T1000 (cell line): ENCODE measurements at places on chromosomes 1 and 21.

DNA sequence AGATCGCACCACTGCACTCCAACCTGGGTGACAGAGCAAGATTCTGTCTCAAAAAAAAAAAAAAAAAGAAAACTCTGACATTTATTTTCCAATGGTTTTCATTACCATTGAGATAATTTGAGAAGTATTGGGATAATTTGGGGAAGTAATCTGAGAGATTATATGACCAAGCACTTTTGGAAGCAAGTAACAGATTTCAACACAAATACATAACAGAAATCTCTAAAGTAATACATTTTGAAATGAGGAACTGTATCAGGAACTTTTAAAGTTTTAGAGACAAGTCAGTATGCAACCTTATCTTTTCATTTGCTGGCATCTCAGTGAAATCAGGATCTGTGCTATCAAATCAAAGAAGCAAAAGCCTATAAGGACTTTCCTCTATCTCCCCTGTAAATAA lies 25.4 kb upstream of the SLC16A1 start:
- DNase-seq, result no peak

GRCh38 chr1:21436488-21437340 lies 3.2 kb upstream of the NBPF3 start:
- DNase-seq, result no peak

GRCh38 chr1:51928896-51929295 lies 50.4 kb upstream of the NRDC start:
- no peak for DNase-seq

DNA sequence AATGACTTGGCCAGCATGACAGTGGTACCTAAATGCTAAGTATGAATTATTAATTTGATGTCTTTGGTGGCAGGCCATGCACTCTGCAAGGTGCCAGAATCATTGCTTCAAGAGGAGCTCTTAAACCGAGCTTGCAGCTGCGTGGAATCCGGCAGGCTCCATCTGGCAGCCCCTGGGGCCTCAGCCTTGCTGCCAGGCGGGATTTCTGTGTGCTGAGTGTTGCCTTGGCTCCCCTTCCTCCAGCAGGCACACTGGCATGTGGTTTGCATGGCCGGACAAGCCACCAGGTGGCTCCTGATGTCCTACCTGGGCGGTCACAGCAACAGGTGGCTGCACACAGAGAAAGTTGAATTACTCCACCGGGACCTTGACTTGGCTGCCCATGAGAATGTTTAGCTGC lies 155.4 kb downstream of the URB2 start:
- no peak for DNase-seq

GRCh38 chr1:73770109-73770905 lies 427.7 kb downstream of the LRRIQ3 start:
- DNase-seq, result no peak

DNA sequence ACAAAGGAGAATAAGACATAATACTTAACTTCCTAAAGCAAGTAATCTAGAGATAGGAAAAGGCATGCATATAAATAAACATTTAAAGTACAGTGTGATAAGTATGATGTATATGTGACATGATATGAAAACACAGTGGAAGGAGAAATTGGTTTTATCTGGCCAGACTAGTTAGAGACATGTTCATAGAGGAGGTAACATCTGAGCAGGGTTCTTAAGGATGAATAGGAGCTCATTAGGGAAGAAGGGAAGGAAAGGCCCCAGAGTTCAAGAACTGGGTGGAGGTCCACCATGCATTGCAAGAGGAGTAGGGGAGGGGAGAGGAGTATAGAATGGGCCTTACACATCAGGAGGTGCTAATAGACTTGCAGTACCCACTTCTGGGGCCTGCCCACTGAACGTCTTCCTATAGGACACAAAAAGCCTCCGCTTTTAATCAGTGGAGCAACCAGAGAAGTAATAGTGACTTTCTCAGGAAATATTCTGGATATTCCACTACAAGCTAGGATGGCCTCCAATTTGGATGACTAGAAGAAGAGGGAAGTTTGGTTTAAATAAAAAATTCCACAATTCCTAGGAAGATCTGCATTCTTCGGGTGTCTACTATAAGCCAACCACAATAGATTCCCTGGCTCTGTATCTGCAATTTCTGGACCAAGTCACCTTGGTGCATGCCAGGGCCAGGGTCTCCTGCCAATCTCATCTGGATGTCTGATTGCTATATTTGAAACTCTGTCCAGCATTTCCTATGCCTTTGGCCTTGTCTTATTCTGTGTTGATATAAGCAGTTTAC lies 41.9 kb downstream of the NGF start:
- no peak for DNase-seq

GRCh38 chr1:7857985-7858384 lies 5.1 kb upstream of the UTS2 start:
- DNase-seq, result no peak

DNA sequence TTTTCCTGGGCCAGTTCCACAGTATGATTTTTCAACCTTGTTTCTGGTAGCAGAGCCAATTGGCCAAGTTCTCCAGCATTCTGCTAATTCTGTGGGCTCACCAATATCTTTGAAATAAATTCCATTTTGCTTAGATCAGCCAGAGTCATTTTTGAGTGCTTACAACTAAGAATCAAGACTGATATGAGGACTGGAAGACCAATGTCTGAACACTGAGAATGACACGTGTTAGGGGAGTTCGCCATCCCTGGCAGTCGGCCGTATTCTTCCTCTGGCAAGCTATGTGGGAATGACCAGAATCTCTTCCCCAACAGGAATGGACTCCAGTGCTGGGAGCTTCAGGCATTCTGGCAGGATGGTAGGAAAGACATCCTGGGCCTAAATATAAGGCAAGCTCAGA lies 4.9 kb upstream of the TENT5C start:
- no peak for DNase-seq

- DNase-seq, result no peak
These were observed 27.1 kb downstream of the SLC45A1 start for GRCh38 chr1:8344893-8345507.

DNA sequence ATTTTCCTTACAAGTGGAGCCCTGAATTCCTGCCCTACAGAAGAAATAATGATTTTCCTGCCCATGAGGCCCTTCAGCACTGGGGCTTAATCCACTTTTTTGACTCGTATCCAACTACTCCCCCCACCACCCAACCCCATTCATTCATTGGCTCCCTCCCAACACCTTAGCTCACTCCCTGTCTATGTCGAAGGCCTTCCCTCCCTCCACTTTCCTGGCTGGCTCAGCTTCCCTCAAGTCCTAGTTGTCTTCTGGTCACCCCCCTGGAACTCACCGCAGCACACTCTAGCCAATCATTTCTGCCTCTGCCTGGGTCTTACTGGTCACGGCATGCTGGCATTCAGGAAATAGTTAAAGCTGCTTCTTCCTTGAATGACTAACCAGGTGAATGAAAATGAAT lies 118.9 kb downstream of the PGBD5 start:
- DNase-seq, result no peak

GRCh38 chr1:92833840-92834239 lies 2.0 kb downstream of the RPL5 start:
- DNase-seq, result no peak

DNA sequence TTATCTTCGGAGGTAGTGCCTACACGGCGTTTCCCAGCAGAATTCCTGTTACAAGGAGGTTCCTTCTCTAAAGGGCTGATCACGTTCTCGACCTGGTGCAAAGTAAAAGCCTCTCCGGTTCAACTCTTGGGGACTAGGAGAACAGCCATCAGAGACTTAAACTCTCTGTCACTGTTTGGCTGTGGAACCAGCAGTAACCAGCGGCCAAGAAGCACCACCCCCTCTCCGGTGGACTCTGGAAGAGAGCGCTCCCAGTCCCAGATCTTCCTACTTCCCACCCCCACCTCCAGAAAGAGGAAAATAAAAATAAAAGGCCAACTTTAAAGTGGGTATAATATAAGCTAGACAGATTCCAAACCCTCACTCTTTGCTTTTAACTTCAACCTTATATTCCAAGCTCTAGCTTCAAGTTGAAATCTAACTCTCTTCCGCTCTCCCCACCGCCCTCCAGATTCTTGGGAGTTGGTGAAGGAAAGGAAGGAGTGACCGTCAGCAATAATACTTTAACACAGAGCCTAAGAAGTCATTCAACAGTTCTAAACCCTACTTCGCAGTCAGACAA lies 2.9 kb downstream of the BRINP3 start:
- DNase-seq, result no peak

- no peak for DNase-seq
These were observed 38.7 kb downstream of the ALPL start for GRCh38 chr1:21547876-21548275.

- DNase-seq, result no peak
These were observed 57.7 kb downstream of the ATG4C start for GRCh38 chr1:62841587-62842169.

- no peak for DNase-seq
These were observed 30.4 kb downstream of the VAV3 start for GRCh38 chr1:107934578-107934977.

GRCh38 chr21:31550070-31550469 lies 109.4 kb upstream of the SOD1 start:
- no peak for DNase-seq
